ENCODE measurements at places on chromosomes 4 and X. TPM values are rescaled to one million over a fixed set of nuclear protein-coding genes. Genes with fewer than 3 reads are reported as not detected.

DNA sequence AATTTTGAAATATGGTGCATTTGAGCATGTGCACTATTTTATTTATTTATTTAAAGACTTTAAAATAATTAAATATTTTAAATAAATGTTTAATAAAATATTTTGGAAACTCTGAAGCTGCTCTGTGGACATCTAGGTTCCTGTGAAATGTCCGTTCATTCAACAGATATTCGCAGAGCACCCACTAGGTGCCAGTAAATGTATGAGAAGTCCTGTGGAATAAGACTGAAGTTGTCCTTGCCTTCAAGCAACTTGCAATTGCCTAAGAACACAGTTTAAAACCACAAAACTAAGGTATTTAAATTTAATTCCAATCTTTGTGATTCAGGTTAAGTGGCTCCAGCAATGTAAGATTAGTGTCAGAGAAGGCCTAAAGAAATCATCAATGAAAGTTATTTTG, 306.7 kb downstream of the GBA3 start:
- DNase-seq = no peak

DNA sequence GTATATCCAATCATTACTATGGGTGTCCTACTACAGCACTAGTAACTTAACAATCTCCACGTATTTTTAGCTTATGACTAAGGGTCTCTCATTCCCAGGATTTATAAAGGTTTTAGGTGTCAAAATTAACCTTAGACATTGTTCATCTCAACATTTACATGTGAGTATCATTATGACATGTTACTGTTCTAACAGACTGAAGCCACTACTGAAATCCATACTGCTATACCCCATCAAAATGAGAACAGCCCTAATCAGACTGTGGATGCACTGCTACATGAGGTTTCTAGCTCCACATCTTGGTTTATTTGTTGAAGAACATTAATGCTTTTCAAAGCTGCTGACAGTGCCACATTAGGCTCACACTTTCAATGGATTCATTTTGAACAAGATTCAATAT, 35.6 kb upstream of the TXK start:
- no peak for DNase-seq

F9 gene
- total RNA-seq = not detected

GRCh38 chr4:173924561-173924960, 358.9 kb downstream of the FBXO8 start:
- no peak for DNase-seq

ENPEP gene
- total RNA-seq = 5.3 TPM

Measured in cardiac septum (tissue), 1 donor.